ENCODE measurements at places on chromosomes 2 and 18.

GRCh38 chr2:54995553-54995952 is 54.7 kb downstream of the RTN4 start:
- no peak for DNase-seq

GRCh38 chr2:162839419-162839818 is 852 bp upstream of the KCNH7 start:
- DNase-seq: no peak

DNA sequence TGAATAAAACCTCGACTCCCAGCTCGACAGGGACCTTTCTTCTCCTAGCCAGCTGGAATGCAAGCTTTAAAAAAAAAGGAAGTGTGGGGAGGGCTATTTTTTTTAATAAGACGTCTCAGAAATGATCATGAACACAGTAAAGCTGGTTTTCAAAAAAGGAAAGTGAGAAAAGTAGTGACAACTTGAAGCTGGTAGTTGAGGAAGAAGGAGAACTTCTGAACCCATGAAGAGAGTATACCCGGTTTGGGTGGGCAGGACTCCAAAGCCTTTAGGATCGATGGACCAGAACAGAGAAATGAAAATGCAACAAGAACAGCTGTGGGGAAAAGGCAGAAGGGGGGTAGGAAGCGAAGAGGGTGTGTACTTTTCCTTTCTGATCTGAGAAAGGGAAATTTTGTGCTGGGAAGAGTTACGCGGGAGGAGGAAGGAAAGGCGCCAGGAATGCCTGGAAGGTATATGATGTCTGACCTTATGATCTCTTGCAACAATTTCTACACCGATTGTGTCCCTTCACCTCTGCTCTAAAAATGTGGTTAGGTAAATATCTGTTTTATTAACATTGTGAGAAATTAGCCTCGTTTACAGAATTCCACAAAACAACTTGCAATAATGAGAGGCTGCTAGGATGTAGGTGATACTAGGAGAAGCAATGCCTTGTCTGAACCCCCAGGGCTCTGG is 22.6 kb upstream of the CYP1B1 start:
- DNase-seq: no peak

DNA sequence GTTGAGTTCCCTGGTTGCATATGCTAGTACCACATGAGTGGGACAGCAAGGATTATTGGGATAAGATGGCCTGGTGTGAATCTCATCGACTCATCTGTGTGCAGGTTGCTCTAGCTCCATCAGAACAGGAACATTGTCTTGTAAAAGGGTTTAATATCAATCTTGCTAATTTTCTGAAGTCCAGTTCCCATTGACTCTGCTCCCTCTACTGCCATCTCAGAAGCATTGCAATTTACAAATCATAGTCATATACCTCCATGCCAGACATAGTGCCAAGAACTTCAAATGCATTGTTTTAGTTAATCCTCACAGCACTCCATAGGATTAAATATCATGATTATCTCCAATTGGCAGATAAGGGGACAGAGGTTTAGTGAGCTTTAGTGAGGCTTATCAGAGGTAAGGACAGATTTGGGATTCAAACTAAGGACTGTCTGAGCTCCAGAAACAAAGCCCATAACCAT is 4.8 kb upstream of the STAT4 start:
- DNase-seq: no peak

DNA sequence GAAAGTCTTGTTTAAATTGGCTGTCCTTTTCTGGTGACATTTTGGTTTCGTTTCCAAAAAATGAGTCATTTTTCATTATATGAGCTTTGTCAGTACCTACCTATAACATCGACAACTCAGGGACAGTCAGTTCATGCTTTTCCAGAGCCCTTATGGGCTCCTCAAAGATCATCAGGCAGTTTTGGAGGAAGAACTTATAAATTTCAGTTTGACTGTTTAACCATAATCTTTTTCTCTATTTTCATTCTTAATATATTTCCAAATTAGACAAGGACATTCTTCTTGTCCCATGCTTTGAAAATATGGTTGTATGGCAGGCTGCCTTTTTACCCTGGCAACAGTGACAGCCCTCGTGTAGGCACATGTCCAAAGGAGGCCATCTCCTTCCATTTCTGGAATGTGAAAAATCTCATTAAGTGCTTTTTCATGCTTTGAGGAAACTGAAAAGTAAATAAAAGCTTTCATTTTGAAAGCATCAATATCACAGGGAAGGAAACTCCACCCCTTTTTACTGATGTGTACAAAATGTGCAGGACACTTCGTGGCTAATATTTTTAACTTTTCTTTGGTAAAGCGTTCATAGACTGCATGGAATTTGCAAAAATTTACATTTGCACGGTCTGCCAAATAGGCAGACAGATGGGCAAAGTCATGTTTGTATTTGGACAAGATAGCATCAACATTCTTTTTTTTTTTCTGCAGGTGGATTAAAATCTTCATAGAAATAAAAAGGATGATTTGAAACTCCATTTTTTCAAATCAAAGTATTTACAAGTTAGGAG is 7.2 kb upstream of the PROC start:
- DNase-seq: no peak

DNA sequence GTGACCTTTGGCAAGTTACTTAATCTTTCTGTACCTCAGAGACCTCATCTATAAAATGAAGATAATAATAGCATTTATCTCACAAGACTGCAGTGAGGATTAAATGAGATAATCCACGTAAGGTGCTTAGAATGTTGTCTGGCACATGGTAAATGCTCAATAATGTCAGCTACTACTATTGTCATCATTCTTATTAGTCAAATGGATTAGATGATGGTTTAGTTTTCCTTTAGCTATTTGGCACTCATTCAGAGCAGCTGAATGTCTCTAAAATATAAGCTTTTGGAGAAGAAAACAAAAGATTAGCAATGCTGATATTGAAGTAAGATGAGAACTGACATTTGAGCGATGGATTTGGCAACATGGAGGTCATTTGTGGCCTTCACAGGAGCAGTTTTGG is 125.1 kb downstream of the AQP4 start:
- no peak for DNase-seq

GRCh38 chr2:204486805-204487204 is 58.5 kb upstream of the PARD3B start:
- no peak for DNase-seq

DNA sequence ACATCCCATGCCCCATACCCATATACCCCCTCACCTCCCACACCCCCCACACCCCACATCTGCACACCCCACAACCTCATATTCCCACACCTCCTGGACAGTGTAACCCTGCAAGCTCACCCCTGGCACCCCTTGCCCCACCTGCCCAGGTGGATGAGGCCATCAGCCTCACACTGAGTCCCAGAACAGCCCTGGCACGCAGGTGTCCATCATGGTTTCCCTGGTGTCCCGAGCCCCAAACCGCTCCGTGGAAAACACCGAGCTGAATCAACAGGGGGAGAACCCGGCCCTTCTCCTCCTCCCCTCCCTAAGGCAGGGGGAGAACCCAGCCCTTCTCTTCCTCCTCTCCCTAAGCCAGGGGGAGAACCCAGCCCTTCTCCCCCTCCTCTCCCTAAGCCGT is 415.6 kb upstream of the SALL3 start:
- DNase-seq: no peak

DNA sequence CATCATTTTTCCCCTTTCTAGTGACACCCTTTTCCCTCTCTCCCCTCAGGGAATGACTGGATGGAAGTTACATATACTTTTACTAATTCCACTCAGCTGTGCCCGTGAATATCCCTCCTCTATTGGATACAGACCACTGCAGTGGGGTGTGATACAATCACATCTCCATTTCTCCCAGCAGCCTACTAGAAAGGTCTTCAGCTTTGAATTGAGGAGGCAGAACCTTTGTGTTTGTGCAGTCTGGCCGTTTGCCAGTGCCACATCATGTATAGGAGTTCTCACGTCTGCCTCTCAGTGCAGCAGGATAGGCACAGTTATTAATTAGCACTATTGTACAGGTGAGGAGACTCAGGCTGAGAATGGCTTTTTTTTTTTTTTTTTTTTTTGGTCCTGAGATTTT is 16.4 kb downstream of the TNFRSF11A start:
- no peak for DNase-seq

- DNase-seq: no peak
These were observed 122.9 kb downstream of the MTCL1 start for GRCh38 chr18:8828300-8828699.

DNA sequence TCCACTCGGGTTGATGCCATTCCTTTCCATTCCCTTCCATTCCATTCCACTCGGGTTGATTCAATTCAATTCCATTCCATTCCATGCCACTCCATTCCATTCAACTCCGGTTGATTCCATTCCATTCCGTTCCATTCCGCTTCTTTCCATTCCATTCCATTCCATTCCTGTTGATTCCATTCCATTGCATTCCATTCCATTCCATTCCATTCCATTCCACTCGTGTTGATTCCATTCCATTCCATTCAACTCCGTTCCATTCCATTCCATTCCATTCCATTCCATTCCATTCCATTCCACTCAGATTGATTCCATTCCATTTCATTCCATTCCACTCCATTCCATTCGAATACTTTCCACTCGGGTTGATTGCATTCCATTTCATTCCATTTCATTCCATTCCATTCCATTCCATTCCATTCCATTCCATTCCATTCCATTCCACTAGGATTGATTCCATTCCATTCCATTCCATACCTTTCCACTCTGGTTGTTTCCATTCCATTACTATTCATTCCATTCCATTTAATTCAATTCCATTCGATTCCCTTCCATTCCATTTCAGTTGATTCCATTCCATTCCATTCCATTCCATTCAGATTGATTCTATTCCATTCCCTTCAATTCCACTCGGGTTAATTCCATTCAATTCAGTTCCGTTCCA is 1141.8 kb downstream of the RPIA start:
- DNase-seq: no peak

- no peak for DNase-seq
These were observed 25.7 kb downstream of the MTHFD2 start for GRCh38 chr2:74223941-74224770.

DNA sequence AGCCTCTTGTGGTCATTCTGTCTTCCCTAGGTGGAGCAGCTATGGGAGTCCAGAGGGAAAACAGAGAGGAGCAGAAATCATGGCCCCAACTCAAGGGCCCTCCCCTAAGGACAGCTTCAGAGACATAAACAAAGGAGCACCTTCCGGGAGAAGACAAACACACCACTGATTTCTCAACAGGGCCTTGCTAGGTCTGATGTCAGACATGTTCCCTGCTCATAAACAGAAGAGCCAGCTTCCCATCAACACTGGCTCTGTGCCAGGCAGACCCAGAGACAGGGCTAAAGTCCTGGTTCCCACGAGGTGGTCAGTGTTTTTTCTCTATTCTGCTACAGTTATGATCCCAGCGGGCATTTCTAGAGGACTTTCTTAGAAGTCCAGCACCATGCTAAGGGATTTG is 19.3 kb downstream of the CXCR2 start:
- DNase-seq: no peak

DNA sequence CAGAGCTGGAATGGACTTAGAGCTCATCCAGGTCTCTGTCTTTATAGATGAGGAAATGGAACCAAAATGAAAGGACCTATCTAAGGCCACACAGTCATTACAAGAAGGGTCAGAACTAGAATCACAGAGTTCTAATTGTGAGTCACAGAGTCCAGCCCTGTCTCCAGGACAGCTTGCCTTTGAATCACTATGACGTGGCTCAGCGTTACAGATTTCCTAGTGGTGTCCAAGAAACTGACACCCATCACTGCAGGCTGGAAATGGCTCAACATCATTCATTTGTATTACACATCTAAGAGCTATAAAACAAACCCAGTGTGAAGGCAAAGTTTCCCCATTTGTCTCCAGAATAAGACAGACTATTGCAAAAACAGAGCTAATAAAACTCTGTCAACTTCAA is 164.3 kb upstream of the SIX2 start:
- DNase-seq: no peak

GRCh38 chr2:118049816-118050140 is 35.9 kb upstream of the CCDC93 start:
- no peak for DNase-seq

DNA sequence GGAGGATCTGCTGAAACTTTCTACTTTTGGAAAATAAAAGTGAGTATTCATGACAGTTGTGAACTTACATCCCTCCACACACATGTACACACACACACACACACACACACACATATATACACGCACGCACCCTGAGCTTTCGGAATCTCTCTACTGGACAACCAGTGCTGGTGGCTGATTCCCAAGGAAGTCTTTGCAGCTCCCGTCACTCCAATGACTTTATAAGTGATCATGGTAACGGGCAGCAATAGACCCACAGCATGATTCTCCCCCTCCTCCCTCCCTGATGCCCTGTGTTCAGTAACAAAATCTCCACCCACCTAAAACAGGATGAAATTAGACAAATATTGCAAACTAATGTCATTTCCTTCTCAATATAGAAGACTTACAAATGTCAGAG is 364.9 kb downstream of the IRS1 start:
- DNase-seq: no peak

GRCh38 chr18:72866901-72867745 is 664 bp downstream of the NETO1 start:
- DNase-seq: no peak

GRCh38 chr2:189439342-189439741 is 1.9 kb upstream of the WDR75 start:
- no peak for DNase-seq

- DNase-seq: no peak
These were observed 99.5 kb downstream of the TTC32 start for GRCh38 chr2:19802086-19802841.

DNA sequence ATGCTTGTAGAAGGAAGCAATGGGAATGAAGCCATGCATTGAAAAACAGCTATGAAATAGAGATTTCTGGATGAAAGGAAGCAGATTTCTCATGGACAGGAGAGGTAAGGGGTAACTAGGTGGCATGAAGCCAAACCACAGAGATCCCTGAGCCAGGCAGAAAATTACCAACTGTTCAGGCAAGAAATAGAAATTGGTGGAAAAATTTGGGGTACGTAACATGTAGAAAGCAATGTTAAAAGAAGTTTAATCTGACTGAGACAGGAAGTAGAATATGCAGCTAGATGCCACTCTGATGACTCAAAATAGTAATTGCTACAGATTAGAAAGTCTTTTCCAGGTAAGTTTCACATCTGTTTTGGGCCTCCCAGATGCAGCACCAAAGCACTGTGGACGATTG is 928.5 kb upstream of the CELF4 start:
- DNase-seq: no peak

DNA sequence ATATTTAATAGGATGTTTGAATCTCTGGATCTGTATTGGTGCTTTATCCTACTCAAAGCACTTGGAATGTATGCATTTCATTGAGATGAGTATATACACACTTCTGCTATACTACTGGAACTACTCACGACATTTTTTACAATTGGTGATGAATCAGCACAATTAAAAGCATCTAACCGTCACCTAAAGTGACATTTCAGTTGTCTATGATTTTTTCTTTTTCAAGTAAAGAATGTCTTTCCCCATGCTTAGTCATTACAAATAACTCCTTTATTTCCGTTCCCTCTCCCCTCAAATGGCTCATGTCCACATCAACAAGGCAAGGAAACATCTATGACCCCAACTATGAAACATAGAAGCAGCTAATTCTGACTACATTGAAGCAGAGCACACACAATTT is 77.3 kb downstream of the CLIP4 start:
- no peak for DNase-seq

Measured in activated effector memory CD4-positive, alpha-beta T cell treated with anti-CD3 and anti-CD28 coated beads, Interleukin-2, amount 50 U/mL, for 16 hours (primary cell).